ENCODE measurements at places on chromosomes 11 and 22.

DNA sequence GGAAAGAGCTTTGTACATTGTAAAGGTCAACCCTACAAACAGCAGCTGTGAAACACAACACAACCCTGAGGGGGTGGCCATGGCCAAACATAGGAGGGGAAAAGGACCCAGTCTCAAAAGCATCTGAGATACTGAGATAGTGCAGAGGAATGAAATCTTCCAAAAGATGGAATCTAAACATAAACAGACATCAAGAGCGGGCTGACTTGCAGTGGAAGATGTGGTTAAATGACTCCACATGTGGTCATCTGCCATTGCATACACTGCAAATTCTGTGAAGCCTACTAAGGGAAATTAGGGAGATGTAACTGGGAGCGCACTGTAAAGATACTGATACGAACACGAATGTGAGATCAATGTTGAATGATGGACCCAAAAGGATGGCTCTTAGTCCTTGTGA lies 22.0 kb downstream of the BDNF start:
- no peak for DNase-seq

DNA sequence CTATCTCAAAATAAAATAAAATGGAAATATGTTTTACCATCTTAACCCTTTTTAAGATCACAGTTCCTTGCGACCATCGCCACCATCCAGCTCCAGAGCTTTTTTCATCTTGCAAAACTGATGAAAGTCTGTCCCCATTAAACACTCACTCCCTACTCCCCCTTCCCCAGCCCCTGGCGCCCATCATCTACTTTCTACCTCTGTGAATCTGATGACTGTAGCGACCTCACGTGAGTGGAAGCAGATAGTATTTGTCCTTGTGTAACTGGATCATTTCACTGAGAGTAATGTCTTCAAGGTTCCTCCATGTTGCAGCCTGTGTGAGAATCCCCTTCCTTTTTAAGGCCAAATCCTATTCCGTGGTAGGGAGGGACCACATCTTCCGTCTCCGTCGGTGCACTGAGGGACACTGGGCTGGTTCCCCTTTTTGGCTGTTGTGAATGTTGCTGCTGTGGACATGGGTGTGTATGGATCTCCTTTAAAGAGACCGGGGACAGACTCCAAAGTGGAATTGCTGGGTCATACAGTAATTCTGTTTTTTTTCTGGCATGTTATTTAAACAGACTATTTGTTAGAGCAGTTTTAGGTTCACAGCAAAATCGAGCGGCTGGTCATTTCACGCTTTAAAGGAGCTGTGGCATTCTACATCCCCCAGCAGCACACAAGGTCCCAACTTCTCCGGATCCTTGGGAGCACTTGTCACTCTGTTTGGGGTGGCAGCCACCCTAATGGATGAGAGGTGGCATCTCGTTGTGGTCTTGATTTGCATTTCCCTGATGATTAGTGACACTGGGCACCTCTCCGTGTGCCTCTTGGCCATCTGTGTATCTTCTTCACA lies 120.0 kb downstream of the KCNQ1 start:
- no peak for DNase-seq

GRCh38 chr11:125053167-125053566 lies 9.9 kb upstream of the SLC37A2 start:
- no peak for DNase-seq

- DNase-seq: peak; percentile 73
Observed at GRCh38 chr22:39947220-39948216, 12.7 kb upstream of the TMA7B start.

DNA sequence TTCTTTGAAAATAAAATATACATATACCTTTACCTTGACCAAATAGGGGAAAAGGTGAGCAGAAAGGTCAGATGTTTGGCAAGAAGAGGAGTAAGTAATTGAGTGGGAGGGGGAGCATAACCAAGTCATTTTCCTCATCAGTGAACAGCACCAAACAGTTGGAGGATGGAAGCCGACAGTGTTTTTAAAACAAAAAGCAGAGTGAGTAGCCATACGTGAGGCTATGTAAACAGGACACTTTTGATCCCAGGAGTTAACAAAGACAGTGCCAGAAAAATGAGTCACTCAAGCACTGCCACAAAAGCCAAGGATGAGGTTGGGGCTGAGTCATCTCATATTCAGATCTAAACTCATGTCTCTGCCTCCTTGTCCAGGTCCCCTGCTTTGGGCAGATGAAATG lies 734.7 kb downstream of the KCNA4 start:
- no peak for DNase-seq

DNA sequence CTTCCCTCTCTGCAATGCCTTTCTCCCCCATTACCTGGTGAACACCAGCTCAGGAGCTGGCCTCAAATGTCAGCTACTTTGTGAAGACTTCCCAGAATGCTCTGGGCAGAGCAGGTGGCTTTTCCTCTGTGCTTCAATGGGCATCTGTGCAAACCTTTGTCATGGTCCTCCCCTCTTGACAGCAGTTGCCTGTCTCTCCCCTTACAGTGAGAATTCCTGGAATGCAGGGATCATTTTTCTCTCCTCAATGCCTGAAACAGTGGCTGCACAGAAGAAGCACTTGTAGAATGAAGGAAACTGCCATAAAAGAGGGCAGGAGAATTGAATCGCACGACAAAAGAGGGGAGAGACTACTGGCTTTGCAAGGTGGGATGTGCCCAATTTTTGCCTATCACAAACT lies 92.8 kb upstream of the NARS2 start:
- no peak for DNase-seq

GRCh38 chr11:100827934-100828661 lies 141.0 kb downstream of the ARHGAP42 start:
- DNase-seq: no peak

DNA sequence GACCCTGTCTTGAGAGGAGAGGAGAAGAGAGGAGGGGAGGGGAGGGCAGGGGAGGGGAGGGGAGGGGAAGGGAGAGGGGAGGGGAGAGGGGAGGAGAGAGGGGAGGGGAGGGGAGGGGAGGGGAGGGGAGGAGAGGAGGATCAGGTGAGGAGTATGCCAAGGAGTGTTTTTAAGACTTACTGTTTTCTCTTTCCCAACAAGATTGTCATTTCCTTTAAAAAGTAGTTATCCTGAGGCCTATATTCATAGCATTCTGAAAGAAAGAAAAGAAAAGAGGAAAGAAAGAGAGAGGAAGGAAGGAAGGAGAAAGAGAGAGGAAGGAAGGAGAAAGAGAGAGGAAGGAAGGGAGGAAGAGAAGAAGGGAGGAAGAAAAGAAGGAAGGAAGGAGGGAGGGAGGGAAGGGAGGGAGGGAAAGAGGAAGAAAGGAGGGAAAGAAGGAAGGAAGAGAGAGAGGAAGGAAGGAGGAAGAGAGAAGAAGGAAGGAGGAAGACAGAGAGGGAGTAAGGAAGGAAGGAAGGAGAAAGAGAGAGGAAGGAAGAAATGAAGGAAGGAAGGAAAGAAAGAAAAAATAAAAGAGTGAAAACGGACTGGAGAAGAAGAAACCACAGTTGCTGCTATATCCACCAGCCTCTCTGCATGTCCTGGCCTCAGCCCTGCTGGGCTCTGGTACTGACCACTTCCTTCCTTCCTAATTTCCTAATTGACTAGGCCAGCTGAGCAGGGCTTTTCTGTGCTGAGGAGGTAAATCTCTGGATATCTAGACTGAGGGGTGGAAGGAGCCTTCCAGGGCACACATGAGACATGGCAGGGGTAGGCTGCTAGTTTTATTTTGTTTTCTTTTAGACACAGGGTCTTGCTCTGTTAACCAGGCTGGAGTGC lies 1.1 kb upstream of the SAA1 start:
- no peak for DNase-seq

DNA sequence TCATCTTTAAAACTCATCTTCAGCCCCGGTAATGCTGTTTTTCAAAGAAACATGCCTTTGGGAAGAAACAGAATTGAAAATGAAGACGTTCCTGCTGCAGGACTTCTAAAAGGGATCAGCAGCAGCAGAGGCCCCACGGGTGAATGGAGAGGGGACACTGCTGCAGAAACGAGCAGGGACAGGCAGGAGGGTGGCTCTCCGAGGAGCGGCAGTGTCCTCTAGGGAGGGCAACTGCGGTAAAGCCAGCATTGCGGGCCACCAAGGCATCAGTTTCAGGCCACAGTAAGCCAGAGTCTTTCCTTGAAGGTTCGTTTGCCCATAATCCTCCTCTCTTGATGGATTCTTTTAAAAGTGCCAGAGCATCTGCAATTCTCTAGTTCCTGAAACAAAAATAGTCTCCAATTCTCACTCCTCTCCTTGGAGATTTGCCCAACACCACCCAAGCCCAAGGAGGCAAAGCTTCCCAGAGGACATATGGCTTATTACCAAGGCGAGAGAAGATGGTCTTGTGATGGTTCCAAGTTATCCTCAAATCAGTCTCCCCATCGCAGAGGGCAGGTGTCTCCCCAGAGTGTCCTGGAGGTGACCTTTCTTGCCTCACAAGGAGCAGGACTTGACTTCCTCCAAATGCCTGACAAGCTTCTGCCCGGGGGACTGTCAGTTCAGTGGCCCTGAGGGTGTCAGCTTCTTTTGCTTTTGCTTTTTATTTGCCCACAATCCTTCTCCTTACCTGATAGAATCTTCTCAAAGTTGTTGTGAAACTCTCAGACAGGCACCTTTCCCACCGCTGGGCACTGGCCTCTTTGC lies 341.1 kb upstream of the B3GAT1 start:
- no peak for DNase-seq

- DNase-seq: no peak
Observed at GRCh38 chr22:22717664-22718063, 73.2 kb downstream of the GGTLC2 start.

- DNase-seq: no peak
Observed at GRCh38 chr11:102729849-102730815, 5.4 kb upstream of the MMP8 start.

DNA sequence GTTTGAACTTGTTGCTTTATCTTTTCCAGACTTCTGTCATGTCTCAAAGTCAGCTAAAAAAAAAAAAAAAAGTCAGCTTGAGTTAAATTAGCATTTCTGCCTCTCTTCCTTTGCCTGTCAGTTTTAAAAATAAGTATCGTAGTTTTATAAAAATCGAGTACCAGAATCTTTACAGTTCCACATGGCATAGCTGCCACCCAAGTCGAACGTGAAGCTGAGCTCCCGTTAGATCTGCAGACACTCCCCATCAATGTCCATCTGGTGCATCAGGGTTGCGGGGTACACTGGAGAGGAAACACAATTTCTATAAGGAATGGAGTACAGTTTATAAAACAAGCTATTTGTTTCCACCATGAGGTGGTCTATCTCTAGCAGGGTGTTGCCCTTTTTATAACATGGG lies 41.0 kb upstream of the CCND1 start:
- no peak for DNase-seq

DNA sequence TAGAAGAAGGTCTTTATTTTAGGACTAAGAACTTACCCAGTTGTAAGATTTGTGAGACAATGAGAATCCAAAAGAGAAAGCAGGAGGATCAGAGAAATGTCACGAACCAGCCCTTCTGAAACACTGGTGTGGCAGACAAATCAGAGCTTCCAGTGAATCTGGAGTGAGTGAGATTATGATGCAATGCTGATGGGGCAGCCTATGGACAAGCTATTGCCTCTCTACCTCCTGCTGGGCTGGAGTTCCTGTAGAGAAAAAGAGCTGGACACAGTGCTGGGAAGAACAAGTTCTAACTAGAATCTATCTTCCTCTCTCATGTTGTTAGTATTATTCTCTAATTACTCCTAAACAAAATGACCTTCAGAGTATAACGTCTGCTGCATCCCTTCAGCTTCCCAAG lies 12.0 kb upstream of the ANO3 start:
- no peak for DNase-seq

- no peak for DNase-seq
Observed at GRCh38 chr11:81098471-81098870, 1635.2 kb downstream of the FAM181B start.

DNA sequence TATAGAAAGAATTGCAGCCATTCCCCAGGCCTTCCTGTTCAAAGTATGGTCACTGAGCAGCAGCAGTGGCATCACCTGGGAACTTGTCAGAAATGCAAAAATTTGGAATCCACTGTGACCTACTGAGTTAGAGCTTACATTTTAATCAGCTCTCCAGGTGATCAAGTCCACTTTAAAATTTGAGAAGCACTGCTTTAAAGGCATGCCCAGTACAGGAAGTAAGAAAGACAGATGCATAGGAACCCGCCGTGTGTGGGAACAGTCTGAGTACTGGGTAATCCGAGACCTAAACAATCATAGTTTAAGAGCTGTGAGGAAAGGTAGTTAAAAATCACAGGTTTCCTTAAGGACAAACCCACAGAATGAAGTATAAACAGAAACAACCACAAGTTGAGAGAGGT lies 462.4 kb downstream of the RAB38 start:
- DNase-seq: no peak

DNA sequence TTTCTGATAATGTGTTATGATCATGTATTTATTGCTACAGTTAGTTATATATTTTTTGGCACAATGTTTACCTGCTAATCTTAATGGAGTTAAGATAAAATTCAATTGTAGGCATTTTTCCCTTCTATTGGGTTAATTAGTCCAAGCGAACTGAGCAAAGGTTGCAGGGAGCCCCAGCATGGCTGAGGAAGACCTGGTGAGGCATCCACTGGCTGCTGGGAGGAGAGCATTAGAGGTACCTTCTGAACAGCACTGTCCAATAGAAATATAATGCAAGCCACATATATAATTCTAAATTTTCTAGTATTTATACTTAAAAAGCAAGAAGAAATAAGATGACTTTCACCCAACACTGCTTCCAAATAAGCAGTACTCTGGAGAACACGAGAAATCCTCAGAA lies 689 bp upstream of the TMEM126A start:
- DNase-seq: no peak

GRCh38 chr11:2299773-2300172 lies 1.9 kb downstream of the C11orf21 start:
- no peak for DNase-seq

GRCh38 chr11:3044004-3044403 lies 13.2 kb downstream of the CARS1 start:
- DNase-seq: no peak

DNA sequence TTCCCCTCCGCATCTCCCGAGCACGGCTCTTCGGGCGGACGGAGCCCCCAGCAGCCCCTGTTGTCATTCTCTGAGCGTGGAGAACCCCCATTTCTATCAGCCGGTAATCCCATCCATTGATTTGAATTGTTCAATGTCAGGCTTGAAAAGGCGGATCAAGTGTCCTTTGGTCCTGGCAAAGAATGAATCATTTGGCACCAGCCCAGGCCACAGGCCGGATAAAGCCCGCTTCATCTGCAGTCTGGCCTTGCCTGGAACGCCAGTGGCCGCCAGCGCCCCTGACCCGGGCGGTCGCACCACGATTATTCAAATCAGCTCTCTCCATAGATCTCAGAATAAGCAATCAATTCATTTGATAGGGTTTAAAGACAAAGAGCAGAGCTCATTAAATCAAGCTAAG lies 188.9 kb downstream of the BRD1 start:
- no peak for DNase-seq

GRCh38 chr11:124759266-124760204 lies 2.6 kb downstream of the ESAM start:
- DNase-seq: no peak

GRCh38 chr11:115660030-115660805 lies 156.0 kb upstream of the CADM1 start:
- DNase-seq: no peak

- DNase-seq: no peak
Observed at GRCh38 chr11:86632499-86633269, 39.7 kb downstream of the ME3 start.

DNA sequence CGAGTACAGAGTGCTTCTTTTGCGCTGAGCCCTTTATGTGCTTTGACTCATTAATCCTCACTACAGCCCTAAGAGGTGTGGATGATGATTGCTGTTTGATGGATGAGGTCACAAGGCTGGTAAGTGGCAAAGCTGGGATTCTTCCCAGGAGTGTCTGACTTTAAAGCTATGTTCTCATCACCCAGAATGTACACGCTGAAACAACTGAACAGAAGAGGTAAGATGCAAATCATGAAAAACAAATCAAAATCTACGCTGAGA lies 37.7 kb upstream of the CREB3L1 start:
- DNase-seq: no peak

GRCh38 chr11:31387379-31387778 lies 17.7 kb downstream of the DNAJC24 start:
- DNase-seq: no peak
